ENCODE measurements at places on chromosomes 11 and 22.
A peak's percentile ranks its signal among the peaks of the same experiment; 100 is the strongest.

DNA sequence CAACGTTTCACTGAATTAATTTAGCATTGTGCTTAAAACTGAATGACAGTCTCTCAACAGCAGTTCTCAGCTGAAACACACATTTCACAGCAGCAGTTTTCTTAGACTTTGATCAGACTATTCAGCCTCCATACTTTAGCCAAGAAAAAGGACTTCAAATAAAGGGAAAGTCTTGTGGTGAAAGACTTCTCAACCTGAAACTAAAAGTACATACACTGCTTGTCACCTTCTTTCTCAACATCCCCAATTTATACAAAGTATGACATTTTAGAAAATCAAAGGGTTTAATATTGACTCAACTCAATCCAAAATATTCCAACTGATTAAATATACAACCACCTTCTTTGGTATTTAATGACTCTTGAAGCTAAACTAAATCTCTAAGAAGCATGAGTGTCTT is 419.0 kb downstream of the LRRC4C start:
- DNase-seq = no peak

DNA sequence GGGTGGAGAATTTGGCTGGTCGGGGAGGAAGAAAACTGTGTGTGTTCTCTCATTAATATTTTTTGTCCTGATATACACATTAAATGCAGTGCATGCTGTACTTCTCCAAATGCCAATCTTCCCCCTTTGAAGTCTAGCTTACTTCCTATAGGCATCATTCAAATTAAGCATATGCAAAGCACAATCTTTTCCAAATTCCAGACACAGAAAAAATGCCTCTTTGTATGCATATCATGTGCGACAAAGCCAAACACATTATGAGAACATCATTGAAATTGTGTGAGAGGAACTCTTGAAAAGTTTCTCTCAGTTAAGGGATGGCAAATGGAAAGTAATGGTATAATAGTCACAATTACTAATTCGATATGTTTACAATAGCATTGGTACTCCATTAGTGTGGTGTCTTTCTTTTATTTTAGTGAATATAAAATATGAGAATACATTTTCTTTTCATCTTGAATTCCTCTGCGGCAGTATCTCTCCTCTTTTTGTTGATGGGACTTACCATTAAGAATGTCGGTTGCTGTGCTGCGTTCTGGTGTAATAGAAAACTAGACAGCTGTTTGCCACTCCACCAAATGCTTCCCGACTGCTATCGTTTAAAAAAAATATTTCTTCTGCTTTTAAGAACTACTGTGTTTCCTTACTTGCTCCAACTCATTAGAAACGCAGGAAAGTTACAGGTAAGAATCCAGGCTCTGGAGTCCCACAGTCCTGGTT is 19.3 kb upstream of the NRIP3 start:
- no peak for DNase-seq

- no peak for DNase-seq
Measured at GRCh38 chr11:69127081-69127850, 28.5 kb upstream of the SMIM38 start.

GRCh38 chr11:78344094-78344493 is 73.5 kb downstream of the GAB2 start:
- no peak for DNase-seq

GRCh38 chr11:31442086-31442485 is 67.3 kb downstream of the IMMP1L start:
- no peak for DNase-seq

DNA sequence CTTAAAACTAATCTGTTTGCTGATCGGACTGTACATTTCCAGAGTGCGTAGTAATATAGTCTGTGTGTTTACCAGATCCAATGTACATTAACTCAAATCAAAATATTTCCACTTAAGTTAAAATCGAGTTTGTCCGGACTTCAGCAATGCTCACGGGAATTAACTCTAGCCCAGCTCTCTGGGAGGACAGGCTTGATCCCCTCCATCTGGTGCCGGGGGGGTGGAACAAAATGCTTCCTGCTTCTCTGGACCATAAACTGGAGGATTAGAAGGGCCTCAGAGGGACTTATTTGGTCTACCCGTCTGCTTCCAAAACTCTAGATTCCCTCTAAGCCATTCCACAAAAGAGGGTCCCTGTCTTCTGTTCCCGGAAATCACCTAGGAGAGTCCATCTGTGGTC is 511.2 kb downstream of the BUD13 start:
- DNase-seq = no peak

- no peak for DNase-seq
Measured at GRCh38 chr11:133164986-133165385, 367.3 kb downstream of the OPCML start.

DNA sequence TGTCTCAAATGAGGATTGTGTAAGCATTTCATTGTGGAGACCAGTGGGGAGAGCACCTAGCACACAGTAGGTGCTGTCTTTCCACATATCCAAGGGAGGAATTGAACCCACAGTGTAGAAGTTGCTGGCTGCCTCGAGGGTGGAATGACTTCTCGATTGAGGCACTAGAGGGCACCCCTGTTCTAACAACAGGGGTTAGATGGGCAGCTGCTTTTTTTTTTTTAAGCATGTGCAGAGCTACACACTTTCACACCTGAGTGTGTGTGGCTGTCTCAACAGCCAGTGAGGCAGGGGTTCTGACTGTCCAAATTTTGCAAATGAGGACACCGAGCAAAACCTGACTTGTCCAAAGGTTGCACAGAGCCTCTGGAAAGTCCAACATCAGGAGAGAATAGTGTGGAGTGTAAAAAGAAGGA is 118.2 kb upstream of the CRYBB3 start:
- peak; percentile 29 for DNase-seq

DNA sequence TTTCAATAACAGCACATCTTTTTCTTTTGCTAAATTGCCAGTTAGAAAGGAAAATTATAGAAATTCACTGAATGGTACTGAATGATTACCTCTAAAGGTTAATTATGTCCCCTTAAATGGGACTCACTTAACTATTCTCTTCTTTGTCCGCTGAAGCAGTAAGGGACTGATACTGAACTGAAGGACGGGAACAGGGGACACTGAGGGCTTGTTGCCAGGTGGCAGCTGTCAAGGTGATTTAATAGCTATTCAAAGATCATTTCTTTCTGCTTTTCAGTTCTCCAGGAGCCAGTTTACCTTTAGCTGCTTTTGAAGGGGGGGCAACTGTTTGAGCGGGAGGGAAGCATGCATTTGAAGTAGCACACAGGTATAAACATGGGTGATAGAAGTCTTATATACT is 325.4 kb upstream of the CCDC90B start:
- DNase-seq = no peak

GRCh38 chr11:117502015-117502778 is 174.5 kb downstream of the CEP164 start:
- DNase-seq = no peak

DNA sequence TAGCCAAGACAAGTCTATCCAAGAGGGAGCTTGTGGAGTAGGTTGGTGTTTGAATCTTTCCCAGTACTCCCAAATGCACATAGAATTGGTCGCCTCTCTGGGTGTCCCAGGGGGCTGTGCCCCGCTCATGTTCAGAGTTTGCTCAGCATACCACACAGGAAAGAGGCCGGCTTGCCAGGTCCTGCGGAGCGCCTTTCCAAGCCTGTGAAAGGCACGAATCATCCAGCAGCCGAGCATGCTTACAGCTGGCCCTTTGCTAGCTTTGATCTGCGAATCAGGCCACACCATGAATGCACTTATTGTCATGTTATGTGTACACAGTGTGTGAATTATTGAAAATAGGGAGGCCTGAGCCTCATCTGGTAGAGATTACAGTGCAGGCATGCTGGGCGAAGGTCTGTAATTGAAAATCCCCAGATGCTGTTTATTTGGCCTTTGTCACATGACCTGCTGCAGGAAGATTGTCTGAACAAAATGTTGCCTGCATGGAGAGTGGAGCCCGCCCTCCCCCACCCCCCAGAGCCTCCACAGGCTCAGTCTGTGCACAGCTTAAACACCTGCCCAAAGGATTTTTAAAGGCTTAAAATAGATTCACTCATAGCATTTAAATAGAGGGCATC is 163.3 kb upstream of the RASSF10 start:
- no peak for DNase-seq

DNA sequence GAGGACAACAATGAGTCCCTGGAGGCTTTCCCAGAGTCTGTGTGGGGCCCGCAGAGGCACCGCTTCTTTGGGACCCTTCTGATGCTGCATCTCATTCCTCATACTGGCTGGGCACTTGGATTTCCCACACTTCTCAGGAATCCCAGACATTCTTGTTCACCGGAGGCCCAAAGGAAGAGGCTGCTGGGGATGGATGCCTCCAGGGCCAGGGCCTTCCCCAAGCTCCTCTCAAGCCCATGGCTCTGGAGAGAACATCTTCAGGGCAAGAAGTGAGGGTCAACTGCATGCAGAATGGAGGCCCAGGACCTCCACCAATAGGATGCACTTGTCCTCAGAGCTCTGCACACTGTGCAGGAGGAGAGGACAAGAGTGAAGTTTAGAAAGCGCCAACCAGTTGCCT is 34.6 kb downstream of the DKK3 start:
- no peak for DNase-seq

GRCh38 chr11:72426103-72426757 is 8.1 kb downstream of the CLPB start:
- no peak for DNase-seq

DNA sequence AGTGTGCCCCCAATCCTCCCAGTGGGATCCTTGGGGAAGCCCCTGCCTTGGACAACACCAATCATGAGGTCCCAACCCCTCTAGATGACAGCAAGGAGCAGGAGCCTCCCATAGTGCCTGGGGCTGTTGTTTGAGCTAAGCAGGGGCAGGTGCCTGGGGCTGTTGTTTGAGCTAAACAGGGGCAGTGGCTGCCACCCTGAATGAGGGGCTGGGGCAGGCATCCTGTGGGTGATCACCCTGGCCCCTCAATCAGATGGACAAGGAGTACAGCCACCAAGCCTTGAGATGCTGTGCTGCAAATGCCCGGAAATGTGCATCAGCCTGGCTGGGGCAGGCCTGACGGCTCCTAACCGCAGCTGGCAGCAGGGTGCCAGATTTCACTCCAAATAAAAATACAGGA is 66.7 kb downstream of the MYEOV start:
- no peak for DNase-seq

DNA sequence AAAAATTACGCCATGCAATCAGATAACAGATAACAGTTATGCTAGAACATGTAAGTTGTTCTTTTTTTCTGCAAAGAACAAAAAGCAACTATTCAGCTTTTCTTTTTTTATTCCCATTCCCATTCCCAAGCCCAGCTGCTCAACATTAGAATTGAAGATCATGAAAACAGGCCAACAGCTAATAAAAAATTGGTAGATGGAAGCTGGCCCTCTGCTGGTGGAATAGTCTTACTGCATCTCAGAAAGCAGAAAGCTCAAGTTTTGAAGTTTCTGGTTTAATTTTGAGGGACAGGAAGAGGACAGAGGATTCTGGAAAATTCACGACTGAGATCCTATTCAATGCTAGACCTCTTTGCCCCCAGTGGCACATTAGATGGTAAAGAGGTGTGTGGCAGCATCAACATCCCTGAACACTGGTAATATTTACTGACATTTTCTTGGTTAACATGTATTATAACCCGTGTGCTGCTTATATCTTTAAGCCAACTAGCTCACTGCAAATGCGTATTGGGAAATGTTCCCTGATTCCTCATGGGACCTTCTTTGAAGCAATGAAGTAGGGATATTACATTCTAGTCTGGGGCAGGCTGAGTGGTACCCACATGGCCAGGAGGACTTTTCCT is 591.2 kb downstream of the OPCML start:
- DNase-seq = no peak

GRCh38 chr22:27419473-27419872 is 382.1 kb downstream of the MN1 start:
- DNase-seq = no peak

DNA sequence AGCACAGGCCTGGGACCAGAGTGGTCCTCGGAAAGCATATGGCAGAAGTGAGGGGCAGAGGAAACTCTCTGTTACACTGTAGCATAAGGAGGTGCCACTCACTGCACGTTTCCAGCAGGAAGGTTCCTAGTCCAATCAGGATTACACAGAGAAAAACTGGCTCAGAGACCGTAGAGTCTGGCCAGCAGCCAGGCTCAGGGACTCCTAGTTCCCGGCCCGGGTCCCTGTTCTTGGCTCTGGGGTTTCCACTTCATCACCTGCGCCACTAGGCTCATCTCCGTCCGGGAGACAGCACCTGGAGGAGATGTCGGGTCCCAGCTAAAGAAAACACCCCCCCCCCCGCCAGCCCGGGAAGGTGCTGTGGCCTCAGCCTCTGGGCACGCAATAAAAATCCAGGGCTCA is 1.1 kb downstream of the TTLL12 start:
- peak; percentile 26 for DNase-seq

GRCh38 chr11:62153617-62154016 is 29.8 kb downstream of the INCENP start:
- DNase-seq = no peak

DNA sequence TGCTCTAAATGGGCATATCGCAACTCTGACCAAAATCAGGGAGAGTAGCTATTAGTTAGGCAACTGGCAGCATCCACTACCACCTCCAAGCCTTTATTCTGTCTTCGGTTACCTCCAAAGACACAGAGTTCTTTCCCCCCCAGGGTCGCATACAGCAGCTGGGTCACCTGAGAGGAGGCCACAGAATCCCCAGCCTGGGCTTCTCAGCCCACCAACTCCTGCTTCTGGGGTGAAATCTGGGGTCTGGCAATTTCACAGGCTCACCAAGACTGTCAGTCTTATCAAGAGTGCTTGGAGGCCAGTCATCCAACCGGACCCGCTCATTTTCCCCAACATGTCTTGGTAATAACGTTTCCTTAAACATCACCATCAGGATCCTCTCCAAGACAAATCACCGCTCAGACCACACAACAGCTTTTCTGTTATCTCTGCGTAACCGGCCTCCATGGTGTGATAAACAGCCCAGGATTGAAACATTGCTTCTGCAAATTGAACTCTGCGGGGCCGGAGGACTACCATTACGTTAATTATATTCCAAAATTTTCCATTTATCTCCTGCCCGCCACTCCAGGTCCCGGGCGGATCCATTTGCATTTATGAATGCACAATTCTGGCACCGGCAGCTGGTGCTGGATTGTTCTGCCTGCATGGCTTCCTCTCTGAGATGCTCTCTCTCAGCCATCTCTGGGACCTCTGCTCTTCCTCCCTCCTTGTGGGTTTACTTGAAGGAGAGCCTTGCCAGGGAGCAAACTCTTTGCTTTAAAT is 35.6 kb downstream of the RTL6 start:
- DNase-seq = no peak

DNA sequence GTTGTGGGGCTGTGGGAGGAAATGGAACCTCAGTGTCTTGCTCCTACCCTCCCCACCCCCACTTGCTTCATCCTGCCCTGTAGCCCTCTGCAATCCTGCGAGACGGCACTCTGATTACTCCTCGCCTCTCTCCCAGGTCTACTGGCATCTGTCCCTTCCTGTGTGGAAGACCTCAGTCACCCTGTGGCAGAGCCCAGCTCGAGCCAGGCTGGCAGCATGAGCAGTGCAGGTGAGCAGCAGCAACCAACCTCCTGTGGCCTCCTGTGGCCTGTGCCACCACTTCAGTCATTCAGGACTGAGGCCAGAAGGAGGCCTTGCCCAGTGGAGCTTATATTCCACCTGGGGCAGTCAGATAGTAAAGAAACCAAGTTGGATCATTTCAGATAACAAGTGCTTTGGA is 14.7 kb upstream of the MAPK8IP1 start:
- DNase-seq = no peak
